SJSA1 (cell line): ENCODE measurements at places on chromosomes 4 and X.

- no peak for DNase-seq
These were observed 75.1 kb upstream of the SLC7A11 start for GRCh38 chr4:138317175-138317748.

GRCh38 chr4:78544678-78545077, 6.9 kb upstream of the ANXA3 start:
- DNase-seq: no peak

DNA sequence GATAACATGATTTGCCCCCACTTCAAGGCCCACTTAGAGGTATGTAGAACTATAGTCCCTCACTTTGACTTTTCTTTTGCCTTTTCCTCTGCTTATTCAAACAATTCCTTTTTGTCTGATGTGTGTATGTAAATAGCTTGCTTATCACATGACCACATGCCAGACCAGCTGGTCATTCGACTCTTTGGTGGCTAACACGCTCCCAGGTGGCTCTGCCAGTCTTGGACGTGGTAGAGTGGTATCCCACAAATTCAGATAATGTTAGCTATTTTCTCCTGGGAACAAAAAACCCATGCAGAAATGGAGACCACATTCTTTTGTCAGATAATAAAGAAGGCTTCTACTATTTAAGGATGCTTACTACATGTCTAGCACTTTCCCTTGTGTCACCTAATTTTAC, 47.9 kb downstream of the ARHGAP24 start:
- no peak for DNase-seq

DNA sequence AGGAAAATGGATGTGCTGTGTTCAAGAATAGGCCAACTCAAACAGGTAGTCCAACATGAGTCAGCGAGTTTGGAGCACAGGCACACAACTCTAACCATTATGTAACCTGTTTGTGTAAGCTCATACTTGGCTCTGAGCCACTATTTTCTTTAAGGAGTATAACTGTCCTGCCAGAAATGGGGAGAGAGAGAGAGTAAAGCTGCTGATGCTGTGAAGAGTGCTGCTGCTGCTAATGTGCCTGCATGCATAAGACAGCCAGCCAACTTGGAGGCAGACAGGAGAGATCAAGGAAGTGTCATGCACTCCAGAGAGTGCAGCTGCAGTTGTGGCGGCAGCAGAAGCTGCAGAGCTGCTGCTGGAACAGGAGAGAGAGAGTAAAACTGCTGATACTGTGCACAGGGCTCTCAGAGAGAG, 11.7 kb upstream of the STATH start:
- DNase-seq: no peak

DNA sequence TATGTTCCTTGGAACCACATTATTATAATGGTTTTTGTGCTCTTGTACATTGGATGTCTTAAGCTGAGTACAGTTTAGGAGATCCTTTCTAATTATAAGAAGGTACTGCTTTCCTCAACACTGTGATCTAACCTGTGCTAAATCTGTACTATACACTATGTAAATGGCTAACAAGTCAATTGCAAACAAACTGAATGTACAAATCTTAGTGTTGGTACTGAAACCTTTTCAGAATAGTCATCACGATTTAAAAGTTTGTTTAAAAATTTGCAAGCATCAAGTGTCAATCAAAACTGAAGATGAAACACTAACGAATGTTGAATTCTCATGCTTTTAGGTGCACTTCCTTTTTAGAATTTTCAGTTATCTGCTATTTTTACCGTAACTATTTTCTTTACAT, 2090.4 kb upstream of the TENM3 start:
- no peak for DNase-seq
